ENCODE measurements at places on chromosomes 5 and 9.

DNA sequence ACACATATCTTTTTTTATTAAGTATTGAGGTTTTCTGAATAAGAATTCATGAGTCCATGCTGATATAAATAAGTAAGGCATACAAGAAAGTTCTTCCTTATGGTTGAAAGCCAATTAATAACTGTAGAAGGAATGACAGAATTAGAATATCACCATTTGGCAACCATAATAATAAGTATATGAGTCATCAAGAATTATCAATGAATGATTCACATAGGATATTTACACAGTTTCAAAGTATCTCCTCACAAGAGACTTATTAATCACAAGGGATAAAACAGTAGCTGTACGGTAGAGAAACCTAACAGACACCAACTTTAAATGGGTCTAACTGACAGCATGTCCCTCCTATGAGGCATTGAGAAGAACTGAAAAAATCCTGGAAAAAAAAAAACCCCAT, 161.6 kb downstream of the NR3C1 start:
- no peak for DNase-seq

DNA sequence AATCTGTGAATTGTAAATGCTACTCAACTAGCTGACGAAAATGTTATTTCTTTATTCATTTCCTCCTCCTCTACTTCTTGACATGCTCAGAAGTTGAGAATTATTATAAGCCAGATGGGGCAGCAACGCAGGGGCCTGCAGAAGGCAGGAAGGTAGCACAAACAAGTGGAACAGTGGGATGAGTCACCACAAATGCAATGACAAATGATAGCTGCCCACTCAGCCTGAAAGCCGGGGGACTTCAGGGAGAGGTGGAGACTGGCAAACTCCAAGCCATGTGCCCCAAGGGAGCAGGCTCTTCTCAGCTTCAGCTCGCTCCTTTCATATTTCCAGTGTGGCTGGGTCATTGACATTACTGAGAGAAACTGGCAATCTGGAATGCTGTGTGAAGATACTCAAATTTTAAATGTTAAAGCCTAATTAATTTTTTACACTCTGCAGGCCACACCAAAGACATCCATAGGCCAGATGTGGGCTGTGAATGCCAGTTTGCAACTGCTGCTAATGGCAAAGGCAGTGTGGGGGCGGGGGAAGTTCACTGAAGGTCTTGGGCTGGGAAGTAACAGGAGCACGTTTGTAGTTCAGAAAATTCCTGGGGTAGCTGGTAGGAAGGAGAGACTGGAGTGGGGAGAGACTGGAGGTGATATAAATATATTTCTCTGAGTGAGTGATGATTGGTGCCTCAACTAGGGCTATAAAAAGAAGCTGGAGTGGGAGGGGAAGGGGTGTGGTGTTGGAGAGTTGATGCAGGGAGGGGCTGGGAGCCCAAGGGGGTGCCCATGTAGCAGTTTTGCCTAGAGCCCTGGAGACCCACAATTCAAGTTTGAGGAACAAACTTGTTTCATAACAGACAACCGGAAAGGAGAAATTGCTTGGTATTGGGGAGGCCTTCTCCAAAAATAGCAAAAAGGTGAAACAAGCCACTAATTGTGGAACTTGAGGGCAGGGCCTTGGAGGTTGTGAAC, 20.8 kb upstream of the ADRB2 start:
- DNase-seq = peak; percentile 80

DNA sequence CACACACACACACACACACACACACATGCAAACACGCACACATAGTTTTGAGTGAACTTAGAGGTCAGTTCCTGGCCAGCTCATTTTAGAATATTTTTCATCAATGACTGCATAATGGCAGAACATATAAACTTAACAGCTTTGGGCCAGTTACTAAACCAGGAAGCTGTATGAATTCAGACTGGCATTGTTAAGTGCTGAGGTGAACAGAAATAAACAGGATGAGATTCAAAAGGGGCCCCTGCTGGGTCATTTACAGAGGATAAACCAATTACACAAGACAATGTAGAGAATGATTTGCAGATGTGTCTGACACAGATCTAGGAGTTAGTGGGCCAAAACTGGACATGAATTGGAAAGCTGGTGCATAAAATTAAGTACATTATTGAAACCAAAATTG, 44.6 kb downstream of the MARCHF11 start:
- no peak for DNase-seq

GRCh38 chr9:111599092-111599954, at the start of gene PTGR1:
PTGR1 (minus strand) TSS chr9:111599647; CDS start chr9:111597422, 2,225 bp downstream.
- peak; percentile 87 for DNase-seq

- no peak for DNase-seq
These were observed 5.8 kb upstream of the PCA3 start for GRCh38 chr9:76758476-76758875.

DNA sequence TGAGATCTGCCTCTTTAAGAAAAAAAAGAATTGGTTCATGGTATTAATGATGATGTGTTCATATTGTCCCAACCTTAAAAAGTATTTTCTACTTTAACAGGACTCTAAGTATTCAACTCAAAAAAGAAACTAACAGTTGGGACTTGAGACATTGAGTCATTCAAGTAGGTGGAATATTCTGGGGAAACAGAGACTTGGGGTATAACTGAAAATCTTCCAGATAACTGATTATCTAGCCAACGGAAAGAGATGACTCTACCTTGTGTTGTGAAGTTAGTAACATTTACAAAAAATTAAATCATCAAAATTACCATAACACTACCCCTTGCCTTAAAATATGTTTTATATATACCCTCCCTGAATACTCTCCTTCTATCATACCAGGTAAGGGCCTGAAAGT, 19.1 kb downstream of the OXCT1 start:
- no peak for DNase-seq

- DNase-seq = no peak
These were observed 13.9 kb downstream of the SLC23A1 start for GRCh38 chr5:139369181-139369580.

DNA sequence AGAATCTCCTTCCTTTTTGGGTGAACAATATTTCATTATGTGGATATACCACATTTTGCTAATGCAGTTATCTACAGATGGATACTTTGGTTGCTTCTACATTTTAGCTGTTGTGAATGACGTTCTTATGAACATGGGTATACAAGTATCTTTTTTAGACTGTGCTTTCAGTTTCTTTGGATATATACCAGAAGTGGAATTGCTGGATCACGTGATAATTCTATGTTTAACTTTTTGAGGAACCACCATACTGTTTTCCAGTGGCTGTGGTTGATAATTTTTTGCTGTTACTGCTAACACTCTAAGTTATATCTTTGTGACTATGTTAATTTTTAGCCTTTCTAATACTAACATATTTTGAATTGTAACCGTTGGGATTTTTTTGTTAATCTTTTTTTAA, 12.5 kb downstream of the WDR70 start:
- DNase-seq = no peak

GRCh38 chr5:39606591-39606990, 181.8 kb upstream of the DAB2 start:
- DNase-seq = no peak

- DNase-seq = peak; percentile 10
These were observed 98.4 kb downstream of the FBXL7 start for GRCh38 chr5:15598294-15598902.

DNA sequence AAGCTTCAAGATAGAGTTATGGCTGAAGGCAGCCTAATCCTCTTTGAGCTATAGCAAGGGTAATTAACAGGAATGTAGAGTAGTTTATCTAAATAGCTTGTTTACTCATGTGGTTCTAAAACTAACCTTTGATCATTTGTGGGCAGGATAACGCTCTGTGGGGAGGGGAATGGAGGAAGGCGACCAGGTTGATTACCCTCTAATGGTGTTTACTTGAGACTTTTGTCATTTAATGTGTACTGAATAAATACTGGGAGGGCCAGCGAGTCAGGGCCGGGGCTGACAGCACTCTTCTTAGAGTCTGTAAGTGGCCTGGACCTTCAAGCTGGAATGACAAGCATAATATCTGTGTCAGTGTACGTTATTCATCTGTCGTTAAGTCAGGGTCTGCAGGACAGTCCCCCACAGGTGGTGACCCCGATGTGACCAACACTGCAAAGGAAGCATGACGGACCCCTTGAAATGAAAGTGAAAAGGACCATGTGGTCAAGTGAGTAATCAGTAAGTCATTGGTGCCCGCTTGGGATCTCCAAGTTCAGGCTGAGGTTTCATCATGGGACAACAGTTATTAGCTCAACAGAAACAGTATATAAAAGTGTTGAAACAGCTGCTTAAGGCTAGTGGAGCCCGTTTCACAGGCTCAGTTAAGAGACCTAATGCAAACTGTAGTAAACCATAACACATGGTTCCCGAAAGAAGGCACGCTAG, 162.6 kb downstream of the CPLANE1 start:
- DNase-seq = no peak

DNA sequence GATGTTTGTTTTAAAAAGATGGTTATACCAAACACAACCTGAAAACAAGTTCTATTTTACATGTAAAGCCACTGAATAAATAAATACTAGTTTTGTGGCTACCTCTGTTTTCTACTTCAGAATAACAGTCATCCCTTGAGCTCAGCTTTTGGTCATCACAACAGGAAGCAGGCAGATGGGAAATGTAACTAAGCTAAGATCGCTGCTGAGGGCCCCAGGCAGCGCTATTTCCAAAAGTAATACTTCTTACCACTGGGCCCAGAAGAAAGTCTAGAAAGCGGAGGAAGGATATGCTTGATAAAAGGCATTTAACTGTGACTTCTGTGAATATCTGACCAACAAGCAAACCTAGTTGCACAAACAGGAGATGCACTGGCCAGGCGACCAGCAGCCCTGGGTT, 61.4 kb downstream of the SERINC5 start:
- DNase-seq = no peak

- DNase-seq = no peak
These were observed 2.5 kb upstream of the LPCAT1 start for GRCh38 chr5:1526190-1526631.

DNA sequence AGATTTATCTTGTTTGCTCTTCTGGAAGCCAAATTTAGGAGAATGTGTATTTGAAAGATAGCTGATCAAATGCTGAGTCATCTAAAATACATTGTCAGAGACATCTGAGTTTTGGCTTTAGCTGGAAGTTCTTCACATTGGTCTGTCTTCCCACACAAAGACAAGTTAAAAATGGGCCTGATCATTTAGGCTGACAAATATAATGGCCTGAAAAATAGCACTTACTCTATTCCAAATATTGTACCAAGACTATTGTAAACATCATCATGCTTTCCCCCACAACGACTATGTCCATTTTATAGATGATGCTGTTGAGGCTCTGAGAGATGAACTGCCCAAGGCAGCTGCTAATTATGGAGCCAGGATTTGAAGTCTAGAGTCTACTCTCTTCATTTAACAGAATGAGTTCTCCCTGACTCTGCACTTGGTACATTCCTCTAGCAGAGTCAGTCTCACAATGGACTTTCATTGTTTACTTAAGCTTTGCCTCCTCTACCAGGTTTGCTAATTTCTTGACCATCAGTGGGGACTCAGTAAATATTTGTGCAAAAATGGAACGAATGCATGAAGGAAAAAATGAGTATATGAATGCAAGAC, 619.4 kb upstream of the KLF4 start:
- no peak for DNase-seq

DNA sequence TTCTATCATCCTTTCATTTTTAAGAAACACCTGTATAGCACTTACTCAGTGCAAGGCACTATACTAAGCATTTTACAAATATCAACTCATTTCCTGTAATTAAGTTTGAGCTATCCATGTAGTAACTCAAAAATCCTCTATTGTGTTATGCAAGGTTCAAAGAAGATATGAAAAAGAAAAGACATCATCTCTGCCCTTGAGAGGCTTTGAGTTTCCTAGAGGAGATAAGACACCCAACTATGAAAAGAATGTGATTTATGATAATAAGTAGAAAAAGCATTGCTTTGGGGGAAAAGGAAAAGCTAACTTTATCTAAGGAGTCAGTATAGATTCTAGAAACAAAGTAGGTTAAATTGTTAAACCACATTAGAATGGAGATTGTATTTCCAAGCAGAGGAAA, 14.2 kb upstream of the ZNF608 start:
- DNase-seq = no peak

GRCh38 chr9:102768002-102768401, 227.1 kb upstream of the CYLC2 start:
- no peak for DNase-seq

GRCh38 chr9:113228130-113228665, 6.9 kb downstream of the SLC31A1 start:
- DNase-seq = no peak

DNA sequence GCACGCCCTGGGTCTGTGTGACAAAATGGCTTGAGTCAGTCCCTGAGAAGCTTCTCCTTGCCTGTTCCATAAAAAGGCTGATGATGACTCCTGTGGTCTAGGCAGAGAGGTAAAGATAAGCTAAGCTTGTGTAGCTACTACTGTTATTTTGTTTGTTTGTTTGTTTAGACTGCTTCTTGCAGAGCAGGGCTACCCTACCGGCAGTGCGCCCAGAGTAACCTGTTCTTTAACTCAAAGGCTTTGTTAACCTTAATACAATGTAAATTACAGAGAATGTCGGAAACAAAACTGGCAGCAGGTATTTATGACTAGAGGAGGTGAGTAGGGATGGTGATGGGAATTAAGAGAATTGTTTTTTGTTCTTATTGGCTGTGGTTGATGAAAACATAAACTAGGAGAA, 87.6 kb downstream of the F2RL2 start:
- no peak for DNase-seq

GRCh38 chr5:107499237-107499636, 171.5 kb downstream of the EFNA5 start:
- DNase-seq = no peak

GRCh38 chr9:127395497-127396252, 1.3 kb upstream of the SLC2A8 start:
- no peak for DNase-seq

DNA sequence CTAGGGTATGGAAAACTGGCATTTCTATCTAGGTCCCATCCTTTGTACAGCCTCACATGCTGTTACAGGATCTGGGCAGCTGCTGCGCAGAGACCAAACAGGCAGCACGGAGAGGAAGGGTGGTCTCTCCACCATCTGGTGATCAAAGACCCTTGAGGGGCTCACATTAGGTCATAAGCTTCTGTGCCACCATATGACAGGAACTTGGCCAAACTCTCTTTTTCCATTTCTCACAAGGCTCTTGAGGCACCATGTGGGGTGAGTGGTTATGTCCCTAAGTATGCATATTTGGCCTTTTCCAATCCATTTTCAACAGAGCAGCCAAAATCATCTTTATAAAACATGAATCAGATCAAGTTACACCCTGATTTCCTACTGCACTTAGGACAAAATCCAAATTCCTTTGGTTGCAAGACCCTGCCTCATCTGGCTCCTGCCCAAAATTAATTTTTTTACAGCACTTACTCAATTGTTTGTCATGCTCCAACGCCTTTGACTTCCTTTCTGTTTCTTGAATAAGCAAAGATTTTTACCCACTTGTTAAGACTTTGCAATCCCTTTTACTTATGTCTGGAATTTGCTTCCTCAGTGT, 730.0 kb downstream of the MAT2B start:
- DNase-seq = peak; percentile 20

GRCh38 chr5:107464416-107464815, 206.3 kb downstream of the EFNA5 start:
- no peak for DNase-seq

GRCh38 chr5:133234273-133234672, 182.5 kb downstream of the HSPA4 start:
- no peak for DNase-seq

GRCh38 chr5:91027405-91028139, 355.5 kb downstream of the ARRDC3 start:
- no peak for DNase-seq
